ENCODE measurements at places on chromosomes 6 and 20.
A peak's percentile ranks its signal among the peaks of the same experiment; 100 is the strongest.

GRCh38 chr6:158516098-158516497 is 43.8 kb upstream of the TMEM181 start:
- DNase-seq, result no peak

GRCh38 chr6:99151634-99152346 is 197.7 kb downstream of the FAXC start:
- no peak for DNase-seq

GRCh38 chr6:99016355-99016754 is 68.6 kb upstream of the FBXL4 start:
- DNase-seq, result no peak

- no peak for DNase-seq
Measured at GRCh38 chr6:15331629-15332251, 85.9 kb downstream of the JARID2 start.

- DNase-seq, result no peak
Measured at GRCh38 chr6:101614774-101615173, 221.3 kb downstream of the GRIK2 start.

GRCh38 chr20:37202267-37202943 is 23.1 kb upstream of the MROH8 start:
- no peak for DNase-seq

GRCh38 chr6:163355426-163355991 is 59.0 kb upstream of the QKI start:
- DNase-seq, result peak; percentile 80

GRCh38 chr6:161246725-161247124 is 27.1 kb downstream of the AGPAT4 start:
- DNase-seq, result no peak

- no peak for DNase-seq
Measured at GRCh38 chr20:60046011-60046413, 87.8 kb downstream of the CDH26 start.

- peak; percentile 68 for DNase-seq
Measured at GRCh38 chr6:324729-325125, 32.4 kb downstream of the DUSP22 start.

GRCh38 chr6:7542065-7542873 is 798 bp downstream of the DSP start:
- no peak for DNase-seq

GRCh38 chr20:4468114-4468513 is 253.6 kb upstream of the PRND start:
- no peak for DNase-seq

GRCh38 chr6:109321752-109322151 is 60.5 kb downstream of the CD164 start:
- DNase-seq, result no peak

- DNase-seq, result no peak
Measured at GRCh38 chr6:169256061-169256460, 2.4 kb upstream of the THBS2 start.

- DNase-seq, result peak; percentile 94
Measured at GRCh38 chr6:134173936-134174671, 121.7 kb upstream of the SLC2A12 start.

GRCh38 chr6:90048206-90048967 is 154.1 kb downstream of the GJA10 start:
- DNase-seq, result no peak

- DNase-seq, result no peak
Measured at GRCh38 chr6:160750276-160750689, 48.2 kb downstream of the PLG start.

- DNase-seq, result no peak
Measured at GRCh38 chr20:59661153-59661552, 56.8 kb downstream of the PHACTR3 start.

GRCh38 chr20:33163856-33164762 is 3.9 kb upstream of the BPIFA2 start:
- DNase-seq, result no peak

DNA sequence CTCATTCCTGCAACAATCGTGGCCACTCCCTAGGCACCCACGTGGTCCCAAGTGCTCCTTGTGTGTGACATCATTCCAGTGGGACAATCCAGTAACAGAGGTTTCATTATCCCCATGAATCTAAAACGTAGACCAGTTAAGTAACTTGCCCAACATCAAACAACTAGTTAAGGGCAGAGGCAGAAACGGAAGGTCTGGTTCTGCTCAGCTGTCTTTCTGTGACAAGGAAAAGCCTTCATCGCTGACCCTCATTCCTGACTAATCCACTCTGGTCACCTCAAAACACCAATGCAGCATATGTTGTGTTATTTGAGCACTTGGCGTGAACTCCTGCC is 261.4 kb upstream of the JARID2 start:
- peak; percentile 60 for DNase-seq

DNA sequence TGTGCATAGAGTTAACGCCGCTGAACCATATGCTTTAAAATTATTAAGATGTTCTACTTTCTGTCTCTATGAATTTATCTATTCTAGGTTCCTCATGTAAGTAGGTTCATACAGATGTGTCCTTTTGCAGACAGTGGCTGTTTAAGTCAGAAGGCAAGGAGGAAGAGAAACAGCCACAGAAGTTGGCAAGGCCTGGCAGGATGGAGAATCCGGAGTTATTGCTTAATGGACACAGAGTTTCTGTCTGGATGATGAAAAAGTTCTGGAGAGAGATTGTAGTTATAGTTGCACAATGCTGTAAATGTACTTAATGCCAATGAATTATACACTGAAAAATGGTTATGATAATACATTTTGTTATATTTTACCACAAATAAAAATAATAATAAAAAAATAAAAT is 283.6 kb upstream of the CNR1 start:
- DNase-seq, result no peak

DNA sequence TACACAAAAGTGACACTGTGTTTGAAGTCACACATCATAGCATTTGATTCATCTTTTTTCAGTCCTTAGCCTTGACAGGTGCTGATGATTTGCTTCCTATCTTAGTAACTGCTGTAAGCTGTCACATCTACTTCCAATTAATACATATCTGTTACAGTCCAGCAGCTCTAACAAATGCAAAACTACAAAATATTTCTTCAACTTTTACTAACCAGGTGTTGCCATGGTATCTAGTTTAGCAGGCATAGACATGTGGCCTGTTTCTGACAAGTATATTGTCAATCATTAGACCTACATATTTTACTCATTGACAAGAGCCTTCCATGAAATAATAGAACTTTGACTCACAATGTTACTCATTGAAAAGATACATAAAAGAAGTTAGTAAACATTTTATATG is 1159.7 kb downstream of the GRIK2 start:
- DNase-seq, result no peak

DNA sequence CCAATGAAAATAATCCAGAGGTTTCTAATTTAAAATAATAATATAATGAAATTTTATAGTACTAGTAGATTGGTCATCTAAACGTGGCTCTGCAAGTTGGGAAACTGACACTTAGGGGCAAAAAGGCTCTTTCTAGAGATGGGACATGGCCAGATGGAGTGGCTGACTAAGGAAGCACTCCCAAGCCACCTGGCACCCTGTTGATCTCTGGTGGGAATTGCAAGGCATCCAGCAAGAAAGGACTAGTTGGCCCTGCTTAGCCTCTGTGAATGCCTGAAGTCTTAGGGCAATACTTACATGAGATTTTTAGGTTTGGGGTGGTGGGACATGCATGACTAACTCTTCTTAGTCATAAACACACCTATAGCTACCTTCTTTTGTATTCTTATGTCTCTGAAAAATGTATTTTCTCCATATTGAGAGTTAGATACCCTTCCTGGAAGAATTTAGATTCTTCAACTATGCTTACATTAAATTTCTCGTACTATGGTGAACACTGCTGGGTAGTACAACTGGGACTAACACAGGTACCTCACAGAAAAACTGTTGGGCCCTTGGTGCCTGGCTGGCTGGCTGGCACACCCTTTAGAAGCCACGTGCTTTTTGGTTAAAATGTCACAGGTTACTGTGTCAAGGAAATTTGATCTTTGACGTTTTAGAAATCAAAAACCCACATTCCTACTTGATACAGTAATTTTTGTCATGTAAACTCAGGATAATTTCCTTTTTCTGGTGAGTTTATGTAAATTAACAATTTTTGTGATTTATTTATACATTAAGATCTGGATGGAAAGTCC is 25.0 kb upstream of the SH3BGRL2 start:
- no peak for DNase-seq

GRCh38 chr6:156562019-156562418 is 215.2 kb upstream of the ARID1B start:
- DNase-seq, result no peak

DNA sequence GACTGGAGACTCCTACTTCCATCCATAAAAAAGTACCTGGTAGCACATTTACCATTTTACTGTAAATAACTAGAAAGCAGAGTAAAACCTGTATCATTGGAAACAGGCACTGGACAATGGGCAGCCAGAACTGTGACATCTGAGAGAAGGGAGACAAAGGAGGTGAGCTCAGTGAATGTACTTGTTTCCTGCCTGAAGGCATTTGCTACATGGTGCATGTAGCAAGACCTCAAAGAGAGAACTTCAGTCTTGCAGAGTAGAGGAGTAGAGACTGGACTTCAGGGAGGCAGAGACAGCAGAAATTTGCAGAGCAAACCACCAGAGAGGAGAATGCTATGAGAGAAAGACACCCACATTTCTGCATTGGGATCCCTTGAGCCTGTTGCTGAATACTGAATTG is 171.0 kb upstream of the CCN2 start:
- DNase-seq, result no peak

DNA sequence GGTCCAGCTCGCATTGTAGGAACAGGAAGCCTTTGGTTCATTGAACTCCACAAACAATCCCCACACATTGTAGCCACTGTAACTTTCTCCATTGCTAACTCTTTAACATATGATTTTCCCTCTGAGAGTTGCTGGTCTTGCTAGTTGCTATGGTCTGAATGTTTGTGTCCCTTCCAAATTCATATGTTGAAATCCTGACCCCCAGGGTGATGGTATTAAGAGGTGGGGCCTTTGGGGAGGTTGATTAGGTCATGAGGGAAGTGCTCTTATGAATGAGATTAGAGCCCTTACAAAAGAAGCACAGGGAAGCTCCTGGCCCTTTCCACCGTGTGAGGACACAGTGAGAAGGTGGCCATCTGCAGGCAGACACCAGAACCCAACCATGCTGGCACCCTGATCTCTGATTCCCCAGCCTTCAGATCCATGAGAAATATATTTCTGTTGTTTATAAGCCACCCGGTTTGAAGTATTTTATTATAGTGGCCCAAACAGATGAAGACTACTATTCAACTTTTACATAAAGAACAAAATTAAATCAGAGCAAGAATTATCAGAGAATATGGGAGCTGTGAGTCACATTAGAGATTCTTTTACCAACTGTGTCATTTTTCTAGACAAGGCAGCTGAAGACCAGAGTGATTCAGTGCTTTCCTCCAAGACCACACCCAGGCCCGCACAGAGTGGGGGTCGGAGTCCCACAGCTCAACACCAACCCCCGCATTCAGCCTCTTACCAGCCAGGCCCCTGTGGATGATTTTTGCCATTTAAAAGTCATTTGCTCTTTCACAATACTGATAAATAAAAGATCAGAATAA is 143.0 kb downstream of the SAMD5 start:
- no peak for DNase-seq

- DNase-seq, result no peak
Measured at GRCh38 chr6:10589429-10589727, 68.2 kb downstream of the GCNT2 start.

- no peak for DNase-seq
Measured at GRCh38 chr20:63327231-63327745, 33.9 kb downstream of the CHRNA4 start.

DNA sequence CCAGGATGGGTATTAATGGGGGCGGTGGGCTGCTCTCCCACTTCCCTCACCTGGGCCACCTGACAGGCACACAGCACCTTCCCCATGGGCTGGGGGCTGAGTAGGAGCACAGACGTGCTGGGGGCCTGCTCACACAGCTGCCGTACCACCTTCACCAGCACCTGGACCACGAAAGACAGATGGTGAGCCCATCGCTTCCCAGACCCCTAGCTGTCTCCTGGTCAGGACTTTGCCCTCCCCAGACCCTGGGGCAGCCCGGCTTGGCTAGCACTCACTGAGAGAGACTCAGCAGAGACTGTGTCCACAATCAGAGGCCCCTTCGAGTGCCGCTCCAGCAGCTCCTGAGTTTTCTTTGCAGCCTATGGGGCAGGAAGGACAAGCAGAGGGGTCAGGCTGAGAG is 12.0 kb downstream of the AARS2 start:
- DNase-seq, result no peak

- no peak for DNase-seq
Measured at GRCh38 chr6:166581091-166581511, 5.4 kb downstream of the RAMACL start.

DNA sequence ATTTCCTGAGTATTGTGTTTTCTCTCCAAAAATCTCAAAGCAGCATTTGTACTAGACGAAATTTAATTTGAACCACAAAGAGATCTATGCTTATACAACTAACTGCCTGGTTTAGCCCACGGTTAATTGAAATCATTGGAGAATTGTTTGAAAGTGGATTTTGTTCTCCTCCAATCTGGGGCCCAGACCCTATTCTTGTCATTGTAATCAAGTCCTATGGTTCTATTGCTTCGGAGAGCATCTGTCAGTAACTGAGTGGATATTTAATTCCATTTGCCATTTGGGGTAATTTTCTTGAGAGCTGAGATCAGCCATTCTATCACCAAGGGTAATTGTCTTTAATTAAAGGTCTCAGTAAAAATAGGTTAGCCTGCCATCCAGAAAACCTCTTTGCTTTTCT is 117.0 kb upstream of the KCNG1 start:
- DNase-seq, result no peak

- DNase-seq, result no peak
Measured at GRCh38 chr20:34626992-34627391, 49.9 kb downstream of the PIGU start.

- no peak for DNase-seq
Measured at GRCh38 chr6:49549691-49550491, 577 bp upstream of the C6orf141 start.

Data from sciatic nerve (tissue), 2 donors.